ENCODE measurements at places on chromosomes 5 and 9. TPM values are rescaled to one million over a fixed set of nuclear protein-coding genes. Genes with fewer than 3 reads are reported as not detected.

DNA sequence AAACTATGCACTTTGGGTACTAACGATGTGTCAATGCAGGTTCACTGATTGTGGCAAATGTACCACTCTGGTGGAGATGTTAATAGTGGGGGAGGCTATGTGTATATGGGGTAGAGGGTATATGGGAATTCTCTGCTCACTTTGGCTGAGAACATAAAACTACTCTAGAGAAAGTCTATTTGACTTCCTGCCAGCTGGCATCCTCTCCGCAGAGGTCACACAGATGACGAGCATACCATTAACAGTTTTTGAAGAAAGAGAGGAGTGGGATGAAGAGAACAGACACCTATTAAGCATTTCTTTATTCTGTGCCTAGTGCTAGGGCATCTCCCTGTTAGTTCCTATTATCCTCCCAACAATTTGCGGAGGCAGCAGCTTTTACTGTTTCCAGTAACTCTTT, 58.4 kb upstream of the TRIM32 start:
- no peak for DNase-seq

- DNase-seq: peak; percentile 33
These were observed 1.6 kb upstream of the CCDC69 start for GRCh38 chr5:151225475-151225874.

DNA sequence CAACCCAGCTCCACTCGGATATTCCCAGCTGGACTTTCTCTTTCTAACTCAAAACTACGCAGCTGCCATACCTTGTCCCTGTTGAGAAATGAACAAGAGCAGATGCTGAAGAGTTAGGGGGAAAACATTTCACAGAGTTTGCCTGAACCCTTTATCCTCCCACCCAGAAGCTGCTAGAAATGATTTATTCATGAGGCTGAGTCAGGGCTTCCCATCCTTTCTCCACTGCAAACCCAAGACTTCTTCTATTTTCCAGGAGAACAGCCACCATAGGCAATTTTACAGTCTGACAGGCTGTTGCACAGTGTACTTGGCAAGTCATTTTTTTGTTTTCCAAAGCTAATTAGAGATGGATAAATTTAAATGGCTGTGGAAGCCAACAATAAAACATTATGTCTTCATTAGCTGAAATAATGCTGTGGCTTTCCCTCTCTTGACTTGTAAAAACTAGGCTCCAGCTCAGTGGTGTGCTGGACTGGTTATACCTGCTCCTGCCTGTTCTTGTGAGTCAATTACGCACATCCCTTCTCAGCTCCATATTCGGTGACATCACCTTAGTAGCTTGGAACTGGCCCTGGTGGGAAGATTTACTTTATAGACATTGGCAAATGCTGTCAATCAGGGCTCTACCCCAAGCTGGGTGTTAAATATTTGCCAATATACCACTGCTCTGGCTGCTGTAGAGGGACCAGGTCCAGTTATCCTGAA, 71.9 kb downstream of the KIF4B start:
- DNase-seq: no peak

DNA sequence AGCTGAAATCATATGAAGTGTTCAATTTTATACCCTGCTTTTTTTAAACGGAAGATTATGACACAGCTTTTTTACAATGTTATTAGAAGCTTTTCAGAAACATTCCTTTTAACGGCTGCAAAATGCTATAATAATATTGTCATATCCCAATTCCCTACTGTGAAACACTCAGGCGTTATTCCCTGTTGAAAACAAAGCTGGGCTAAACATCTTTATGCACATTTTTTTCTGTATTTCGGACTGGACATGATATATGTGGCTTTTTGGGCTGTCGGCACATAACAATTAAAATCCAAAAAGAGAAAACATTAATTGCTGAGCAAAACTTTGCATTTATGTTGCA, 12.0 kb upstream of the CTSL start:
- DNase-seq: no peak

DNA sequence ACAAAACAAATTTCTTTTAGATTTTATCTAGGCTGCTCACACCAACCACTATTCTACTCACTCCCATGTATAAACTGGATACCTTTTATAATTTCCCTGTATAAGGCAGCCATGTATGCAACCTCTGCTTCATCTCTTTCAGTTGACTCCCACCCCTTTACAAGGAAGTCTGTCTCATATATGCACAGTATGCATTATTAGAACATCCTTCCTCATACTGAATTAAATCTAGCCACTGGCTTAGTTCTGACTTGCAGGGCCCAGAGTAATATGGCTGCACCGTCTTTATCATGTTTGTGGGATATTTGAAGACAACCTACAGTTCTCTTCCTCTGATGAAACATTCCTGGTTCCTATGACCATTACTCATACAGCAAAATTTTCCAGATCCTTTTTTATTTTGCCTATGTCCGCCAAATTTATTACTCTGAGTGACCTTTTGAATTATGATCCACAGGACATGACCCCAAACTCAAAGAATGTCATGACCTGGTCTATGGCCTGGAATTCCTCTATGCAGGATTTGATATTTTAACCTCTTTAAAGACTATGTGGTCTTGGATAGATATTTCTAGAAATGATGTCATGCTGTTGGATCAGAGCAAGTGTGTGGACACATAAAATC, 76.6 kb upstream of the ITGA1 start:
- DNase-seq: no peak

The INSL4 gene
- total RNA-seq: not detected

The SMIM3 gene
- 46.6 TPM for total RNA-seq

The NUTM2F gene
- not detected for total RNA-seq

The CDX1 gene
- not detected for total RNA-seq

Data from sigmoid colon (tissue), 7 donors.